ENCODE measurements at places on chromosomes 7 and 10.

DNA sequence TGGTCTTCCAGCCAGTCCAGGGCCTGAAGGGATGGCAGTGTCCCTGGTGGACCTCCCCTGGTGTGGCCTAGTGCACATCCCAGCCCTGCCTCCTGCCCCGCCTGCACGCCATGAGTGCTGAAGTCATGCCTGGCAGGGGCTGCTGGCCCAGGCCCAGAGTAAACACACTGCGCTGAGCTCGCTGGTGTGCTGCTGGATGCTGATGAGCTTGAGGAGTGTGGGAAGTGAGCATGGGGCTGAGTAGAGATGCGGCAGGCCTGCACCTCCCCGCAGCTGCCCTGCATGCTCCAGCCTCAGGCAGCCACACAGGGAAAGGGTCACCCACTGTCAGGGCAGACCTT is 43.2 kb downstream of the HTRA1 start:
- DNase-seq: peak; percentile 95

DNA sequence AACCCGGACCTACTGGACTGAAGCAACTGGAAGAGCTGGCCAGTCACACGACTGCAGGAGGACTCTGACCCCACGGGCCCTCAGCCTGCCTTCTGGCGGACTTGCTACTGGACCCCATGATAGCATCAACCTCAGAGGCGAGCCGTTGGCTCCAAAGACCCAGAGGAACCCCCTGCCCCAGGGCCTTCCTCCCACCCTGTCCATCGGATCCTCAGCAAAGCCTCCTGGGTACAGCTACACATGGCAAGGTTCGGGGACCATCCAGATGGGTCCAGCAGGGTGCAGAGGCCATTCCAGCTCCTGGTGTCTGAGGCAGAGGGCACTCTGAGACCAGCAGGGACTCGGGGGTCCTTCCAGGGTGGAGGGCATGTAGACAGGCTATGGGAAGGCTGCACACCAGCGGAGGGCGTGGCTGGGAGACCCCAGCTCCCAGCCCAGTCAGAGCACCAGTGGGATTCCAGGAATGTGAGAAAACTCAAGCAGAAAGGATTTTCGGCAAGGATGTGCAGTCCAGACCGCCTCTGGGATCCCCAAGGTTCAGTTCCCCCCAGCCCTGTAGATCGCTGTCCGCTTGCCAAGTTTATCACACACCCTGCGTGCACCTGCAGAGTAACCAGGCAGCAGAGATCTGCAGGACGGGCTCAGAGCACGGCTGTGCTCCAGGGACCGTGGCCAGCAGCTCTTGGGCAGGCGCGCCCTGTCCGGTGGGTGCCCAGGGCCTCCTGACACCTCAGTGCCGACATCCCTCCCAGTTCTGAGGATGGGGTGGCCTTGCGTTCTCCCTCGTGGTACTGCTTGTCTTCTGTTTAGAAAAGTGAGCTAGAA is 89.8 kb upstream of the PPP2R2D start:
- DNase-seq: no peak

DNA sequence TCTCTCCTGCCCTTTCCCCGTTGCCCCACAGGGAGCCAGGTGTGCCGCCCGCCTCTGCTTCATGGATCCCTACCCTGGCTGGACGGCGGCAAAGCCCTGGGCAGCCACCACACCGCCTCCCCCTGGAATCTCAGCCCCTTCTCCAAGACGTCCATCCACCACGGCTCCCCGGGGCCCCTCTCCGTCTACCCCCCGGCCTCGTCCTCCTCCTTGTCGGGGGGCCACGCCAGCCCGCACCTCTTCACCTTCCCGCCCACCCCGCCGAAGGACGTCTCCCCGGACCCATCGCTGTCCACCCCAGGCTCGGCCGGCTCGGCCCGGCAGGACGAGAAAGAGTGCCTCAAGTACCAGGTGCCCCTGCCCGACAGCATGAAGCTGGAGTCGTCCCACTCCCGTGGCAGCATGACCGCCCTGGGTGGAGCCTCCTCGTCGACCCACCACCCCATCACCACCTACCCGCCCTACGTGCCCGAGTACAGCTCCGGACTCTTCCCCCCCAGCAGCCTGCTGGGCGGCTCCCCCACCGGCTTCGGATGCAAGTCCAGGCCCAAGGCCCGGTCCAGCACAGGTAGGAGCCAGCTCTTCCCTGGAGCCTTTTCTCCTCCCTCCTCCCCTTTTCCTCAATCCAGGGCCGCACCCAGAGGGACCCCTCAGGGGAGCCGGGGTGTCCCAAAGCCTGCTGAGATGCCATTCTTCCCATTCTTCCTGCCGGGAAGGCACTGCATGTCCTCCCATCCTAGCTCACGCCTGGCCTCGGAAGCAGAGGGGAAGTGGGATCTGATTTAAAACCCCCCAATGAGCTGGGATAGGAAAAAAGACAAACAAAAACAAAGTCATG is 4.0 kb downstream of the GATA3 start:
- DNase-seq: no peak

- no peak for DNase-seq
Observed at GRCh38 chr10:113433711-113434110, 119.1 kb upstream of the HABP2 start.

DNA sequence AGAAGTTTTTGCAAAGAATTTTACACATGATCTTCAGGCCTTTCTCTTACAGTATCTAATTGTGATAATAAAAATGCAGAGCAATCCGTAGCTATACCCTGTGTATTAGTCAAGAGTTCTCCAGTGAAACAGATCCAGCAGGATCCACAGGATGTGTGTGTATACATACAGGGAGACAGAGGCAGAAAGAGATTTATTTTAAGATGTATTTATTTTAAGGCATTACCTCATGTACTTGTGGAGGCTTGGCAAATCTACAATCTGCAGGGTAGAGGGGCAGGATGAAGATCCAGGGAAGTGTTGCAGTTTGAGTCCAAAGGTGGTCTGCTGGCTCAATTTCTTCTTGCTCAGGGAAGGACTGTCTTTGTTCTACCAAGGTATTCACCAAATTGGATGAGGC is 41.7 kb downstream of the ARHGAP12 start:
- no peak for DNase-seq

- no peak for DNase-seq
Observed at GRCh38 chr7:35993676-35994606, 159.1 kb upstream of the EEPD1 start.

GRCh38 chr10:76830218-76830617 is 807.4 kb downstream of the KCNMA1 start:
- DNase-seq: no peak

- DNase-seq: no peak
Observed at GRCh38 chr10:48468130-48468790, 136.6 kb downstream of the ARHGAP22 start.

DNA sequence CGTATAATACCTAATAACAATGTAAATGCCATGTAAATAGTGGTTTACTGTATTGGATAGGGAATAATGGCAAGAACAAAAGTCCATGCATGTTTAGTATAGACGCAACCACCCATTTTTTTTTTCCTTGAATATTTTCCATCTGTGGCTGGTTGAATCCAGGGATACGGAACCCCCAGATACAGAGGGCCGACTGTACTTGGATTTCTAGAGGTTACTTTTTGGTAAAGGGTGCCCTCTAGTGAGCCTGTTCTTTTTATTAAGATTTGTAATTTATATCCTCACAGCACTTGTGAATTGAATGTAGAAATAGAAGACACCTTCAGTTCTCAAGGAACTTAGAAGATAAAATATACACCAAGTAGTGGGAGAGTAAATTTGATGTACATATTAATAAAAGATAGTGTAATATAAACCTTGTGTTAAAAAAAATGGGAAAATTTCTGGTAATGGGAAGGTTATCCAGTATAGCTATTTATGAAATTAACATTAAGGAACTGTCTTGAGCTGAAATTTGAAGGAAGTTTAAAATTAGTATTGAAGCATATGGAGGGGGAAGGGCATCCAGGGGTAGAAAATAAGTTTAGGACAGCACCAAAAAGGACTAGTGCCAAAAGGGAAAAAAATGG is 32.0 kb downstream of the EXOC6 start:
- no peak for DNase-seq

DNA sequence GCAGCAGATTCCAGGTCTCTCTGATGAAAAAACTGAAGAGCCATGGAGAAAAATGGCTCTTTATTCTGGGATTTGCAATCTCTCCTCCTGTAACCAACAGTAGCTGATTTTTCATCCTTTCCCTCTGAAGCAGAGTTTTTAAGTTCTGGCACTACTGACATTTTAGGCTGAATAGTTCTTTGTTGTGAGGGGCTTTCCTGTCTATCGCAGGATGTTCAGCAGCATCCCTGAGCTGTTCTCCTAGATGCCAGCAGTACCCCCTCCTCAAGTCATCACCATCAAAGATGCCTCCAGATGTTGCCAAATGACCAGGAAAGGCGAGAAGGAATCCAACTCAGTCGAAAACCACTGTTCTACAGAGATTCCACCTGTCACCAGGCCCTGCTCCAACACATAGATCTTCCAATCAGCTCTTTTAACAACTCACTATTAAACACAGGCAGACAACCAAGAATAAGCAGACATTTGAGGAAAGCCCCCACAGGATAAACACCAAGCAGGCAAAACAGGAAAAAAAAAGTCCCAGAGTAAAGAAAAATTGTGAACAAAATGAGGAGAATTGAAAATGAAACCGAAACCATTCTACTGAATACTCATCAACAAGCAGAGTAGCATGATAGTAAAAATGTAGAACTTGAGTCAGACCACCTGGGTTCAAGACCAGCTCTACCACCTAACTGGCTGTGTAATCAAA is 124.8 kb downstream of the MPP7 start:
- DNase-seq: no peak

GRCh38 chr10:89426230-89426868 is 12.0 kb downstream of the IFIT5 start:
- no peak for DNase-seq

DNA sequence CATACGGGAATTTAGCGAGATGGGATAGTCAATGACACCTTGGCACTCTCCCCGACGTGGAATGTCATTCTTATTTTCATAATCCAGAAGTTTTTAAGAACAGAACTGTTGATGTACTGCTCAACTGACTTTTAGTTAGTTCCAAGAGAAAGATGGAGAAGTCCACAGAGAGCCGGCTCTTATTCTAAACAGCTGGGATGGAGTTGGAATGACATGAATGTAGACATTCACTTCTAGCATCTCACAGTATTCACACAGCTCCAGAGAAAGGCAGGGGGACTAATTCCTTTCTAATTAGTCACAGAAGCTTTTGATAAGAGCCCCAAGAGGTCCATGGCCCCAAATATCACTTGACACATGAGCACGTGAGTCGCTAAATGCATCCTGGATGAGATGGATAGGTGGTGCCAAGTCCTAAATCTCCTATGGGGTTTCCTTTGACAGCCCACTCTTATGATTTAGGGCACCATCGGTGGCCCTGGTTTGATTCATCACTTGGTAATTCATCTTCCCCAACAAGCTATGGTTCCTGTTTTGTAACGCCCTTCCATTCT is 420.3 kb upstream of the AUTS2 start:
- no peak for DNase-seq

GRCh38 chr7:105473163-105473562 is 48.9 kb downstream of the PUS7 start:
- DNase-seq: no peak

GRCh38 chr10:92894081-92894655 is 45.8 kb downstream of the EXOC6 start:
- DNase-seq: no peak

- DNase-seq: peak; percentile 17
Observed at GRCh38 chr10:15084502-15084922, 4.1 kb downstream of the ACBD7 start.

DNA sequence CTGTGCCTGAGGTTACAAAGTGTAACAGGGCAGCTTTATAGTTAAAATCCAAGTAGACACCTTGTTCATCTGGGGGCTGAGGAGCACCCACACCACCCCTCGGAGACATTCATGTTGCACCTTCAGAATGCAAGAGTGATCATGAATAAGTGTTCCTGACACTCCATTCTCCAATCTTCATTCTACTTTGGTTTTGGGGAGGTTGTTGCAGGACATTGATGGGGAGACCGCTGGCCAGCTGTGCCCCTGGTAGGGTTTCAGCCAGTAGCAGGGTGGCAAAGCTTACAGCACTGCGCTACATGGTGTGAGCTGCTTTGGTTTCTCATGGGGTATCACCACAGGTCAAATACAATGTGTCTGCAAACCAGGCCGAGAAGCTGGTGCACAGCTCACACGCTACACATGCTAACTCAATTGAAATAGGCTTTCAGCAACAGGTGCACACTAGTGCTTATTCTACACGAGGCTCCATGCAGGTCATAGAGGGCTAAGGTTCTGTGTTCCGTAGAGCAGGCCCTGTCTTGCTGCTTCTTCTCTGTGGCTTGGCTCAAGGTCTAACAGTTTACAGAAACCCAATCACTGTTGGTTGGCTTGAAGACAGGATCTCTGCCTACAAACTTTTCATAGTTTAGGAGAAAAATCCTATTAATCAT is 317.4 kb upstream of the ZNF32 start:
- no peak for DNase-seq

- DNase-seq: no peak
Observed at GRCh38 chr10:10826125-10826524, 191.5 kb upstream of the CELF2 start.

DNA sequence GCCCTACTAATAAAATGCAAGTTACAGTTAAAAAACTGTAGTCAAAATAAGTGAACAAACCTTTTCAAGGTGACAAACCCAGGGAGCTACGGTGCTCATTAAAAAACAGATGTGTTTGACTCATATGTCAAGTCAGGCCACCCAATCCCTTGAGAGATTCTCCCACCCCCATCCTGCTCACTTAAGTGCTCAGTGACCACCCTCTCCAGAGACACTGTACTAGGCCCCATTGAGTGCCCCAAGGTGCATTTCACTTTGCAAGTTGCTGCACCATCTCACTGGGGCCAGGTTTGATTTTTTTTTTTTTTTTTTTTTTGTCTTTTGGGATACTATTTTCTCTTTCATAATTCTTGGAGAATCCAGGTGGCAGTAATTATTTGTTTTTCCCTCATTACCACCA is 1.9 kb downstream of the ERV3-1 start:
- no peak for DNase-seq

- no peak for DNase-seq
Observed at GRCh38 chr10:127283576-127283975, 87.2 kb upstream of the INSYN2A start.

DNA sequence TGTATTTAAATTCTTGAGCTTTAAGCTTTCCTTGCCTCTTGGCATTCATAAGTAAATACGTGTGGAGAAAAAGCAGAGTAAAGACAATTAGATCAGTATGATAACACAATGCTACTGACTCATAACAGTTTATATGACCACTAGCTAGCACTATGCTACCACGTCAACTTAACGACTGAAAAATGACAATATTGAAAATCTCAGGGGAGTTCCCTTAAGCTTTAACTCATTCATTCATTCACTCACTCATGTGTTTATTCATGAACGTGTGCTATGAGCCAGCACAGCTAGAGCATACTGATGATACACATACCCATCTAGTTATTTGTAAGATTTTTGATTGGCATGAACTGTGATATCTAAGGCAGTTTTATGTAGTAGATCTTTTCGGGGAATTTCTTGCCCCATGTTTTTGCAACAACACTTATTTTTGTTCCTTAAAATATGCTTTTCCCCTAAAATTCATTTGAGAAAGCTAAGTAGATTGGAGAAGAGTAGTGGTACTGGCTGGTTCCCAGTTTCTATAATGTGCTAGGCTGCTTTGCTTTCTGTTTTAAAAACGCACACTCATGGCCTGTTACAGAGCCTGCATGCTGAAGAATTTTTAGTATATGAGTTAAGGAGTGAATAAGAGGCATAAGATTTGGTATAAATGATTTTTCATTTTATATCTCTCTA is 57.4 kb upstream of the ACBD5 start:
- no peak for DNase-seq

- DNase-seq: no peak
Observed at GRCh38 chr10:80599424-80599847, 61.7 kb downstream of the SH2D4B start.

GRCh38 chr10:110746969-110747608 is 103.0 kb downstream of the RBM20 start:
- no peak for DNase-seq

GRCh38 chr7:130814778-130815335 is 80.8 kb upstream of the KLF14 start:
- DNase-seq: no peak

Data from anterior cingulate cortex (tissue), 58 donors.